ENCODE measurements at places on chromosomes 16 and 17. TPM values are rescaled to one million over a fixed set of nuclear protein-coding genes. Genes with fewer than 3 reads are reported as not detected.

- no peak for DNase-seq
Observed at GRCh38 chr17:9036336-9036735, 15.0 kb downstream of the NTN1 start.

- DNase-seq: peak; percentile 74
Observed at GRCh38 chr16:88759245-88759975, 25.6 kb downstream of the PIEZO1 start.

Gene CPHXL
- total RNA-seq: not detected

GRCh38 chr17:13587487-13588338, 14.0 kb downstream of the HS3ST3A1 start:
- DNase-seq: no peak

DNA sequence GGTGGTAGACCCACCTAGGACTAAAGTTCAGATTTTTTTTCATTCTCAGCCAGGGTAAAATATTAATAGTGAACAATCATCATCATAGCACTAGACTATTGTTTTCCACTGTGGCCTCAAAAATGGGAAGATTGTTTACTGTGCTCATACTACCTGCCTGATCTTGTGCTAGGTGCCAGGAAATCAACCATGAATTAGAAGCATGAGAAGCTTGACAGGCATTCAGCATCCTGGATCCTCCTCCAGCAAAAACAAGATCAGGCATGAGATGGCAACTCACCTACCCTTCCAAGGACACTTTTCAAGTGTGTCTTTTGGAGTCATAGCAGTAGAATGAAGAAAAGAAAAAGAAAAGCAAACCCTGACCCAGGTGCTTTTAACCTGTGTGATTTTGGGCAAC, 174.2 kb downstream of the CYLD start:
- DNase-seq: no peak

Gene ITGB3
- total RNA-seq: 16.4 TPM

Gene CASKIN2
- total RNA-seq: not detected

Gene ALDH3A1
- not detected for total RNA-seq

DNA sequence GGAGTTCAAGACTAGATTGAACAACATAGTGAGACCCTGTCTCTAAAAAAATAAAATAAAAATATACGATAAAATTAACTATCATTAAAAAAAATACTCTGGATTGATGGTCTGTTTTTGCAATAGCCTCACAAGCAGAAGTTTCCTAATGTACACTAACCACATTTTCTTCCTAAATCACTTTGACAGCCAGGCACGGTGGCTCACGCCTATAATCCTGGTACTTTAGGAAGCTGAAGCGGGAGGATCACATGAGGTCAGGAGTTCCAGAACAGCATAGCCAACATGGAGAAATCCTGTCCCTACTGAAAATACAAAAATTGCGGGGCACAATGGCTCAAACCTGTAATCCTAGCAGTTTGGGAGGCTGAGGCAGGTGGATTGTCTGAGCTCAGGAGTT, 64.7 kb downstream of the HELZ start:
- DNase-seq: no peak

GRCh38 chr17:50199803-50200456, 1.5 kb downstream of the COL1A1 start:
- peak; percentile 84 for DNase-seq

GRCh38 chr17:835263-835662, 53.1 kb downstream of the MRM3 start:
- no peak for DNase-seq

Gene PPL
- total RNA-seq: not detected

GRCh38 chr17:79778504-79779083, 646 bp downstream of the CBX2 start:
- DNase-seq: peak; percentile 62

GRCh38 chr16:4140652-4141051, 24.4 kb upstream of the ADCY9 start:
- no peak for DNase-seq

- DNase-seq: no peak
Observed at GRCh38 chr16:88939245-88939971, 37.6 kb downstream of the CBFA2T3 start.

GRCh38 chr17:76542984-76543383, 3.1 kb downstream of the PRCD start:
- DNase-seq: no peak

GRCh38 chr17:27324771-27325339, 30.9 kb downstream of the WSB1 start:
- DNase-seq: no peak

DNA sequence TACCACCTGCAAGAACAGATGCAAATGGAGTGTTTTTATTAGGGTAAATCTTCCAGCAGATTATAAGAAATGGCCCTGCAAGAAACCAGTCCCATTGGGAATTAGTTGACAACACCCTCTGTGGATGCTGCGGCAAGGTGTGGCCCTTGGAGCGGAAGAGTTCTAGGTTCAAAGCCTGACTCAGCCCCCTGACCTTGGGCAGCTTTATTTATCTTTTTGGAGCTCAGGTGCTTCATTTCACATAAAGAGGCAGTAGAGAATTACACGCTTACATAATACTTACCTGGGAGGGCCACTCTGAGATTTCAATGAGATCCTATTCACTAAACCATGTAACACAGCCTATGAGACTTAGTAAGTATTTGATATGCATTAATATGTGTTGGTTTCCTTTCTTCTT, 318.2 kb upstream of the SOX9 start:
- DNase-seq: no peak

Gene TNRC6C
- total RNA-seq: not detected

Gene SAMD14
- not detected for total RNA-seq

Gene UTS2R
- not detected for total RNA-seq

DNA sequence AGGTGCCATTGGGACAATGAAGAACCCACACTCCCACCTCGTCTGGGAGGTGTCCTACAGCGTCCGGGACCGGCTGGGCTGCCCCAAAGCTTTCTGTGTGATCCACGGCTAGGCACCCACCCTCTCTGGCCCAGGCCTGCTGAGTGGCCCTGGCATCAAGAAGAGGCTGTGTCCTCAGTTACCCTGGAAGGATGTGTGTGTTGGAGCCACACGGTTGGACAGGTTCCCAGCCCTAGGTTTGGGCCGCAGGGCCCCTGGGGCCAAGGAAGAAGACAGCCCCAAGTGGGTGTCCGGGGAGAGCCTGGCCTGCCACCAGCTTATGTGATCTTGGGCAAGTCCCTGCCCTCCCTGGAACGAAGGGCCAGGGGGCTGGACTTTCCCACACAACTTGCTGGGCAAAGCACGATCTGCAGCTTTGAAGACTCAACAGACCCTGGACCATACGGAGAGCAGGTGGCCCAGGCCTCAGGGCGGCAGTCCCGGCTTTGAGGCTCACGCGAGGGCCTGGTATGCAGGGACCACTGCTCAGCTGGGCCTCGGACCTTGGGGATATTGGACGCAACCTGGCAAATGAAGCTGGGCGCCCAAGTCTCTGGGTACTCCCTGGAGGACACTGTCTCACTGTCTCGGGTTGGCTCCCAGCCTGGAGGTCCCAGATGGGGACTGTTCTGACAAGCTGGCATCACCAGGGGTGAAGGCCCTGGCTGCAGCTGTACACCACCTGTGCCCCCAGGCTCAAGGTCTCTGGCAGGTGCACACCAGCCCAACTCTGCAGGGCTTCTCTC, 17.5 kb downstream of the MYBBP1A start:
- no peak for DNase-seq

Gene PRSS33
- total RNA-seq: not detected

GRCh38 chr17:75721463-75722011, 278 bp downstream of the ITGB4 start:
- no peak for DNase-seq

GRCh38 chr17:47906443-47906842, 10.4 kb downstream of the SP2 start:
- DNase-seq: no peak

DNA sequence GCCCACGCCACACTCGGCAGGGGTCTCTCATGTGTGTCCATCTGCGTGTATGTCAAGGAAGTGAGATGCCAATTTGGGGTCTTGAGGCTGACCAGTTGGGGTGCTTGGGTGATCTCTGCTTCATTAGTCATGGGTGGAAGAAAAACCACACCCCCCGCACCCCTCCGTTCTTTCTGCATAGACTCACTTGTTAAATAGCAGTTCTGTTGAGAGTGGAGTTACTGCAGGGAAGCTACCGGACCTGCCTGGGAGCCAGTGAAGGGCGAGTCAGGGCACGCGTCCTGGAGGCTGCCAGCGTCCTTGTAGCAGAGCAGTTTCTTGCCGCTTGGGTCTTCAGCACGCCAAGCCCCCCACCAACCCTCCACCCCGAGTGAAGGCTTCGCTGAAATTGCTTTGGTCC, 8.5 kb downstream of the SNN start:
- DNase-seq: no peak

GRCh38 chr17:49434821-49435670, 20.4 kb upstream of the PHB1 start:
- peak; percentile 86 for DNase-seq

DNA sequence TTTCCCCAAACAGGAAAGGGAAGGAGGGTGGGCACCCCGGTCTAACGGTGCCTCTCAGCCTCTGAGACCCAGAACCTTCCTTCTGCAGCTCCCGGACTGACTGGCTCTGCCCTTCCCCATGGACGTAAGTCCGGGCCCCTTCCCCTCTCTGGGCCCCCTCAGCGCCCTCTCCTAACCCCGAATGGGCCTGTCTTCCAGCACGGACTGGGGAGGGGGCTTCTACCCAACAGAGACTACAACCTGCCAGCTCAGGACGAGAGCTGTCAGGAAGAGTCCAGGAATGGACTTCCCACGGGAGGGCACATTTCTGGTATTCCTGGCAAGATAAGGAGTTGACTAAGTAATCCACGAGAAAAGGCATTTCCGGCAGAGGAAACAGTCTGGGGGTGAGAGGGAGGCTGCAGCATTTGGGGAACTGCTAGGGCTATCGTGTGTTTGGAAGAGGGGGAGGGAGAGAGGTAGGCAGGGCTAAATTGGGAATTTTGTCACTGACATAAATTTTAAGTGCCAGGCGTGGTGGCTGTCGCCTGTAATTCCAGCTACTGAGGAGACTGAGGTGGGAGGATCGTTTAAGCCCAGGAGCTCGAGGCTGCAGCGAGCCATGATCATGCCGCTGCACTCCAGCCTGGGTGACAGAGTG, 12.1 kb upstream of the ALDOA start:
- DNase-seq: no peak

GRCh38 chr16:77868052-77868451, 79.7 kb downstream of the VAT1L start:
- no peak for DNase-seq

Gene MT1M
- total RNA-seq: not detected

Gene BCL6B
- total RNA-seq: not detected

DNA sequence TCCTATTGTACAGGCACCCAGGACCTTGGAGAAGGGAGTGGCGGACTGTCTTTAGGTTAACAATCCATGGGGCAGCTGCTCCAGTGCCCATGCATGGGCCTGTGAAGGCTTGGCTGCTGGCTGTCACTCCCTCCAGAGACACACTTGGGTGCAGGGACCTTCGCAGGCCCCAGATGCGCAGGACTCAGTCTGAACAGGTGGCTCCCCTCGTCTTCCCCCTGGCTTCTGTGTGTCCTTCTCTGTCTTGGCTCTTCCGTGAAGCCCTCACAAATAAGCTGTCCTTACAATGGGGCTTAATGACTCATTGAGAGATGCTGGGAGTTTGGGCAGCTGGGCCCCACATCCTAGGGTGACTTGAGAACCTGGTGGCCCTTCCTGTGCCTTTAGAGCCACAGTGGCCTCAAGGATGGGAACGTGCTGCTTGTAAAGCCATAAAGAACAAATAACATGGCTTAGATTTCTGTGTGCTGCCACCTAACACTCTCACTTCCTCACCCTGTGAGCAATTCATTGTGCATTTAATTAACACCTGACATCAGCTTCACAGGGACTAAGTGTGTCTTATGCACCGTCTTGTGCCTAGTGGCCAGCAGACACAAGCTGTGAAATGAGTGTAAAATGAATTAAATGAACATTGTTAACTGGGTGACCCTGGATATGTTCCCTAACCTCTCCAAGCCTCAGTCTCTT, 340.7 kb downstream of the SNX29 start:
- DNase-seq: peak; percentile 51

- DNase-seq: no peak
Observed at GRCh38 chr17:65418622-65419021, 142.8 kb downstream of the AXIN2 start.

Gene KRT12
- total RNA-seq: not detected

DNA sequence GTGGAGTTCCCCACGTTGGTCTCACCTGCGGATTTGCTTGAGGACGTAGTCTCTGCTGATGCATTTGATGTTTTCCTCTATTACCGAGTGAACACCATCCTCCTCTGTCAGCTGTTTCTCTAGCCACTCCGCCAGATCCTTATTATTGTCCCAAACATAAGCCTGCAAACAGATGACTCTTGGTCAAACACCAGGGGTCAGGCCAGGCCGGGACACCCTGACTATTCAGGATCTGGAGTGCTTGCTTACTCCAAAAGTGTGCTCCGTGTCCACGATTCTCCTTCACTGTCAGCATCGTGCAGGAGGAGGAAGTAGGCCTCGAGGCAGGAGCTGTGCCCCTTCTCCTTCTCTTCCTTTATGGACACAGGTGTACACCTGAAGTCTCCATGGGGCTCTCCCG, 140.2 kb downstream of the AATF start:
- DNase-seq: no peak
